NCI-H2081 treated with DMSO at 0.1 percent for 48 hours (cell line): ENCODE measurements at places on chromosomes 6 and 20.
A peak's percentile ranks its signal among the peaks of the same experiment; 100 is the strongest.

DNA sequence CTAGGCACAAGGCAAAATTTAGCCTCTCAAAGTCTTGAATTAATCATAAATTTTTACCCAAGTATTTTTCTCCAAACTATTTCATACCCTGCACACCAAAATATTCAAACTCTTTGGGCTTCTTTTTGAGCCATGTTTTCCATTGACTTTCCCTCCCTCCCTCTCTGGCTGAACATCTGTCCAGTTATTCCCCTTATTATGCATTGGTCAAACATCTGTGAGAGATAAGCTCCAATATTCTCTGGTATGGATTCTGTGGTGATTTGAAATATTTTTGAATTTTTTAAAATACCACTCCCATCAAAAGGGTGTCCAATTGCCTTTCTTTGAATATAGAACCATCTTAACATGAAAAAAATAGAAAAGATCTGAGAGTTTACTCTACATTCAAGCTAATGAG is 244.2 kb downstream of the RFPL4B start:
- DNase-seq = no peak

- no peak for DNase-seq
Measured at GRCh38 chr6:165186441-165187205, 122.8 kb downstream of the C6orf118 start.

- DNase-seq = no peak
Measured at GRCh38 chr20:45094864-45095574, 5.9 kb downstream of the KCNS1 start.

DNA sequence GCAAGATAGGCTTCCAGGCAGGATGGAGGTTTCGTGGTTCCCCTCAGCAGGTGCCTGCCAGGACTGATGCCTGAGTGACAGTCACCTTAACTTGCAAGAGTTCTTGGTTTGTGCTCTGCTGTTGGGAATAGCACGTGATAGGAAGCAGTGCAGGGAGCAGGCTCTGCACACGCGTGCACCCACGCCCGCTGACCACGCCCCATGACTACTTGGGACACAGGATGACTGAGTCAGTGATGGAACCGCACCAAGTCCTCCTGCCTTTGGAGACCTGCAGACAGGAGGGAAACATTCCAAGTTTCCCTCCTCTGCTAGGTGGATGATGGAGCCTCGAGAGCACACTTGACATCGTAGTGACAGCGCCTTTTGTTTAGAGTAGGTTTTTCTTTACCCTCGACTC is 164.2 kb downstream of the DTNBP1 start:
- no peak for DNase-seq

DNA sequence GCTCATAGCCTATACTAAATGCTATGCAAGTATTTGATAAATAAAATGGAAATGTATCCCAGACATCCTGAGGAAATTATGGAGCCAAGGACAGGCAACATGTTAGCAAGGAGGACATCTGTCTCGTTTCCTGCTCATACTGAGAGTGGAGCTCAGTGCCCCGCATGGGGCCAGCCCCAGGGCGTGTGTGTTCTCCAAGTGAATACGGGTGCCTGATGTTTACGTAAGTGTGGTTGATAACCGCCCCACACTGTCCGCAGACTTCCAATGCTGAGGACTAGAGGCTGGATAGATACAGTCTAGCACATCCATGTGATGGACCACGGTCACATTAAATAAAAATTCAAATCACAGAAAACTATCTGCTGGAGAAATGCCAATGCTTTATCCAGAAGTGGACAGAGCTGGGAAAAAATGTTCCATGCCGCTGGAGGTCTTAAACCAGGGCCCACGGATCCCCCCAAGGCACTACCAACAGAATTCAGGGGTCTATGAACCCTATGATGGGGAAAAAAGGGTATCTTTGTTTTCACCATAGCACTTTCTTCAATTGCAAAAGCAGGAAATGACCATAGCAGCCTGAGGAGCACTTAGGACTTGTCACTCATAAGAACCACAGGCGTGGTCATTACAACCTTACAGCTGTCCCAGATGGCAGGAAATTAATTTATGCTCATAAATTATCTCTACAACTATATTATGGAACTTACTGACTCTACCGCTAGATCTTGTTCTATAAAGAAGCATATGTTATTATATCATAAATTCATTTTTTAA is 24.9 kb downstream of the TGM2 start:
- DNase-seq = peak; percentile 8

- DNase-seq = peak; percentile 17
Measured at GRCh38 chr20:20664795-20665589, 47.5 kb downstream of the RALGAPA2 start.
